ENCODE measurements at places on chromosomes 1 and 21.

GRCh38 chr1:76023669-76024435 lies 50.7 kb upstream of the ST6GALNAC3 start:
- no peak for DNase-seq

DNA sequence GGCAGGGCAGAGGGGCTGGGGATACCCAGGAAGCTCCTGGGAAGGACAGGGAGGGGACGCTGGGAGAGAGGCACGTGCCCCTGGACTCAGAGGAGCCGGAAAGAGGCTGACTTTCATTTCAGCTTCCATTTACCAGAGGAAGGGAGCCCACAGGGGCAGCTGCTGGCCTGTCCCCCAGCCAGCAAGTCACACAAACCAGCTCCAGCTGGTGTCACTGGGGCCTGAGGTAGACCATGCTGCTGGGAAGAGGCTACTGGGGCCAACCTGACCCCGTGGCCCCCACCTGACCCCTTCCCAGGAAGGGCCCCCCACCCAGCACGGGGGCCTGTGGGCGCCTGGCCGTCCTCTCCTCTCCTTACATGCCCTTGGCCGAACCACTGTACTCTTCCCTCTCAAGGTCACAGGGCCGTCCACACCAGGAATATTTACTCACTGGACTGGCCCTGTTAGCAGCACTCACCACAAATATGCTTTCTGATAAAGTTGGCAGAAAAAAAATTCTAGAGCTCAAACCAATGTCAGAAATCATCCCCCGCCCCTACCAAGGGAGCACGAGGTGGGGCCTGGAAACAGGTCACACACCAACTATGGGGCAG lies 110.5 kb downstream of the CASZ1 start:
- DNase-seq, result no peak

GRCh38 chr1:156851779-156852417 lies 7.0 kb downstream of the INSRR start:
- no peak for DNase-seq

DNA sequence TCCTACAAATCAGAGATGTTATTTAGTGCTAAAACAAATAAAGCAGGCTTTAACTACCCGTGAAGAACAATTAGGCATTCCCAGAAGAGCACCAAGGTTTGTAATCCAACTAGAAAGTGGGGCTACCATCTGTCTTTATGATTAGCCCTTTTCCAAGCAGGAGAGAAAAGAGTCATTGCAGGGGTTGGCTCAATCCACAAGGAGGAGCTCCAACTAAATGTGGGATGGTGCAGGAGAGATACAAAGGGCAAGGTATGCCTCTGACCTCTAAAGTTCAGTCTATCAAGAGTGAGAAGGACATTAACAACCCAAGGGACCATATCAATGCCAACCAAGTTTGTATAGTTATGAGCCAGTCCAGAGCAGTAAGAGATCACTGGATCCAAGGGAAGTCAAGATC lies 382.7 kb upstream of the DUSP10 start:
- no peak for DNase-seq

- no peak for DNase-seq
These were observed 276.2 kb upstream of the LRRC7 start for GRCh38 chr1:69291541-69291940.
